Activated T-helper 17 cell treated with anti-CD3 and anti-CD28 coated beads, Interleukin-2, amount 50 U/mL, for 72 hours (primary cell): ENCODE measurements at places on chromosomes 11 and 22. TPM values are rescaled to one million over a fixed set of nuclear protein-coding genes. Genes with fewer than 3 reads are reported as not detected.
A peak's percentile ranks its signal among the peaks of the same experiment; 100 is the strongest.

Gene PRR5
- 19.9 TPM for total RNA-seq

Gene CPT1B
- 57.3 TPM for total RNA-seq

Gene ALX4
- not detected for total RNA-seq

Gene MRTFA
- total RNA-seq: 57.4 TPM

Gene MMP12
- not detected for total RNA-seq

Gene SCUBE1
- total RNA-seq: not detected

Gene CNTF
- 5.5 TPM for total RNA-seq

Gene GLYATL2
- total RNA-seq: not detected

DNA sequence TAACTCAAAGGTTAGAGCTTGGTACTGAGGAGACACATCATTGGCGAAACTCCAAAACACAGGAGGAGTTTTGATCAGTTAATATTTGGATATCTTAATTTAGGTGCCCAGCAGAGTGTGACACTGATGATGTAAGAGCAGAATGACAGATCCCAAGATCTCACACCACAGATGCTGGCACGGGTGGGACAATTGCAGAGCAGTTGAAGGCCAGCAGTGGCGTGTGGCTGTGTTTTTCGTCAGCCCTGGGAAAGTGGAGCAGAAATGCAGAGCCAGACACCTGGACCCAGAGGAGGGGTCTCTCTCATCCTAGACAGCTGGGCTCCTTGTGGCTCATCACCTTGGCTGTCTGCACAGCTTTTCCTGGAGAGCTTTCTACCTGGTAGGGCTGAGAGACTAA lies 59.7 kb upstream of the CTTN start:
- ATAC-seq: no peak

DNA sequence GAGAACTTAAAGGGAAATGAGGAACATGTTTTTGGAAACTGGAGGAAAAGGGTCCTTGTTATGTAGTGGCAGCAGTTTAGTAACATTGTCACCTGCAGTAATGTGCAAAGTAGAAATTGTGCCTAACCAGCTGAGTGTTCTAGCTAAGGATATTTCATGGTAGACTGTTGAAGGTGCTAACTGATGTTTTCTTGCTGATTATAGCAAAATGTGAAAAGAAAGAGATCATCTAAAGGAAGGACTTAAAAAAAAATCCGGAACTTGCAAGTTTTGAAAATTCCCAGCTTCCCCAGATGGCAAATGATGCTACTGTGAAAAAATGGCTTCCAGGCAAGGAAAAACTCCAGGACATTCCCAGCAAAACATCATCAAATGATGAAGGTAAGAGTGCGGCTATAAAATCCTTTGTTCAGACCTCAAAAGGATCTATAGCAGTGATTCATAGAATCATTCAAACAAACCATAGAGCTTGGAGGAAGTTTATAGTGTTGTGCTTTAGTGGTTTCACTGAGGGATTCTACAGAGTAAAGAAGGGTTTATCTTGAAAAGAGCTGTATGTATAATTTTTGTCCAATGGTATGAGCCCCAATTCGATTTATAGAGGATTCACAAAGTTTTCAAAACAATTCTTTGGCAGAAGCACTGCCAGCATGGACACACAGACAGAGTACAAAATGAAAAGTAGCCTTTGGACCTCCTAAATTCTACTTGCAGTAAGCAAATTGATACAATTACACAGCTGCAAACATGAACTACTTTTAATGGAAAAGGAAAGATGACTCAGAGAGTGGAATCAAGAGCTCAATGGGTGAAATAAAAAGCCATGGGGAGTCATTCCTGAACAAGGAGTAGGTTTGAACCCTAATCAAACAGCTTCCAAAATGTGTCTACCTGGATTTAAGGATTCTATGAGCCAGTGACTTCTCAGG lies 4.3 kb upstream of the TRIM44 start:
- no peak for ATAC-seq

GRCh38 chr11:45652781-45653180 lies 12.6 kb downstream of the CHST1 start:
- no peak for ATAC-seq

- no peak for ATAC-seq
Measured at GRCh38 chr11:104836691-104837090, 61.6 kb downstream of the CASP12 start.

- no peak for ATAC-seq
Measured at GRCh38 chr11:67442504-67443404, 522 bp downstream of the CORO1B start.

- ATAC-seq: no peak
Measured at GRCh38 chr11:44987506-44987905, 36.8 kb upstream of the TP53I11 start.

DNA sequence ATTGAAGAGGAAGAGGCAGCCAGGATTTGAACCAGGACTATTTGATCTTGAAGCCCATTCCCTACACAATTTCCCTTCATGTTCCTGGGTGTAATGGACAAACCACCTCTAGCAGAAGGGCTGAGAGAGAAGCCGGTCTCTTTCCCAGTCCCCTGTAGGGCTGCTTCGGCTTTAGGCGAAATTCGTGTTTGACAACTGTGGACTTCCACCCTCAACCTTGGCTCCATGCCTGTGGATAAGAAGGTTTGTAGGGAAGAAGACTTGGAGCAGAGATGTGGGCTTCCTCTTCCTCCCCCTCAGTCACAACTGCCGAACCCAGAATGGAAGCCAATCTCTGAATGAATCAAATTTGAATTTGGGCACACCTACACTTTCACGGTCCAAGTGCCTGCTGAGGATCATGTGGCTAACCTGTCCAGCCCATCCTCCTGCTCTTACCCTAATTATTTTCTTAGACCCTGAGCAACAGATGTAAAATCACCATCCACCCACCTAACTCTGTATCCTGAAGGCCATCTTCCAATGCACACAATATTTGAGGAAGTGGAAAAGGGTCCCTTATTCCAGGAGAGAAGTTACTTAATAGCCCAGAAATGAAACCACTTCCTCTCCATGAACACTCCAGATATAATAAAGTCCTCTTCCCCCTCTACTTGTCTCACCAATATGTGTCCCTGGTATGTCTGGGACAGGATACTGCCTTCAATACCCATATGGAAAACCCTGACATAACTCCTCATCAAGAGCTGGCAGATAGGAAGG lies 10.1 kb upstream of the SCN2B start:
- ATAC-seq: no peak

- ATAC-seq: no peak
Measured at GRCh38 chr11:57516061-57516443, 550 bp upstream of the SLC43A1 start.

DNA sequence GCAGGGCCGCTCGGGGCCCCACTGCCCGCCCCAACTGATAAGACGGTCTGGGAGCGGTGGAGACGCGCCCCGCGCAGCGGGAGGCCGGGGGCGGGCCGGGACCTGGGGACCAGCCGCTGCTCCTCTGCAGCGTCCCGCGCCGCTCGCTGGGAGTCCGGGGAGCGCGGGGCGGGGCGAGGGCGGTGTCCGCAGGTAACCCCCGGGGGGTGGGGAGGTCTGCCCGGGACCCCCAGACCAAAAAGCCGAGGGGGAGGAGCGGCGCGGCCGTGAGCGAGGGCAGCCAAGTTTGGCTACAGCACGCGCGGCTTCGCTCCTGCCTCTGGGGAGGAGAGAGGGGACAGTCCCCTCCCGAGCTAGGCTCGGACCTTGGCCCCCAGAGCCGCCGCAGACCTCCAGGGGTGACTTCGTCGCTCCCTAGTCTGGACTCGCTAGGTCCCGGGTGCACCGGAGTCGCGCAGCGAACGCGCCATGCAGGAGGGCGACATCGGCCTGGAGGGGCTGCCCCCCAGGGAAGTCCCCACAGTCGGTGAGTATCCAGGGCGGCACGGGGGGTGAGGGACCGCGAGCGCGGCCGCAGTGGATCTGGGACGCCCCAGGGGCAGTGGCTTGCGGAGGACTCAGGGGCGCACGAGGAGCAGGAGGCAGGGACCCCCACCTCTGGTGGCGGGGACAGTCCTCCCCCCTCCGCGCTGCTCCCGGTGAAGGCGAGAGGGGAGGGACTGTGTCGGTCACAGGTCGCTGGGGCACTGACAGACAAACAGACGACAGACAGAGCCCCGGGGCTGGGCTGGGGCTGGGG lies 92.3 kb upstream of the ANO1 start:
- no peak for ATAC-seq

DNA sequence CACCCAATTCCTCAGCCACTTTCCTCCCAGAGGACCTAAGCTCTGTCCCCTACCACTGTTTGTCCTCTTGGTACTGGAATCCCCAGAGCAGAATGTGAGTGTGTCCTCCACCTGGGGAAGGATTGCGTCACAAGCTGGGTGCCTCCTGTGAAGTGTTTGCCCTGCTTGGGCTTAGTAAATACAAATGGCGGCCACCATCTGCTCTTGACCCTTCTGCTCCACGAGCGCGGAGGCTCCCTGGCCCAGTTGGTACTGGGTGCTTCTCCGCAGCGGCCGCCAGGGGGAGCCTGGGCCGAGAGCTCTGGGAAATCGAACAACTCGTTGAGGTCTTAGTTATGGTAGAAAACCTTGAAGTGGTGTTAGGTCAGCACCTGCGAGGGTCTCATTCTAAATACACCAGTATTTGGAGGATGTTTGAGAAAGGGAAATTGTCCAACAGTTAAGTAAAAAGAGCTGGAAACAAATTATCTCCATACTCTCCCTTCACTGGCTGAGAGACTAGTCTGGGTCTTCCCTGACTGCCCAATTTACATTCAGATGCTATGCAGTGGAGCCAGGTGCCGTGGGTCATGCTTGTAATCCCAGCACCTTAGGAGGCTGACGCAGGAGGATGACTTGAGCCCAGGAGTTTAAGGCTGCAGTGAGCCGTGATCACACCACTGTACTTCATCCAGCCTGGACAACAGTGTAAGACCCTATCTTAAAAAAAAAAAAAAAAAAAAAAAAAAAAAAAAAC lies 74.6 kb upstream of the TEAD1 start:
- ATAC-seq: peak; percentile 49

DNA sequence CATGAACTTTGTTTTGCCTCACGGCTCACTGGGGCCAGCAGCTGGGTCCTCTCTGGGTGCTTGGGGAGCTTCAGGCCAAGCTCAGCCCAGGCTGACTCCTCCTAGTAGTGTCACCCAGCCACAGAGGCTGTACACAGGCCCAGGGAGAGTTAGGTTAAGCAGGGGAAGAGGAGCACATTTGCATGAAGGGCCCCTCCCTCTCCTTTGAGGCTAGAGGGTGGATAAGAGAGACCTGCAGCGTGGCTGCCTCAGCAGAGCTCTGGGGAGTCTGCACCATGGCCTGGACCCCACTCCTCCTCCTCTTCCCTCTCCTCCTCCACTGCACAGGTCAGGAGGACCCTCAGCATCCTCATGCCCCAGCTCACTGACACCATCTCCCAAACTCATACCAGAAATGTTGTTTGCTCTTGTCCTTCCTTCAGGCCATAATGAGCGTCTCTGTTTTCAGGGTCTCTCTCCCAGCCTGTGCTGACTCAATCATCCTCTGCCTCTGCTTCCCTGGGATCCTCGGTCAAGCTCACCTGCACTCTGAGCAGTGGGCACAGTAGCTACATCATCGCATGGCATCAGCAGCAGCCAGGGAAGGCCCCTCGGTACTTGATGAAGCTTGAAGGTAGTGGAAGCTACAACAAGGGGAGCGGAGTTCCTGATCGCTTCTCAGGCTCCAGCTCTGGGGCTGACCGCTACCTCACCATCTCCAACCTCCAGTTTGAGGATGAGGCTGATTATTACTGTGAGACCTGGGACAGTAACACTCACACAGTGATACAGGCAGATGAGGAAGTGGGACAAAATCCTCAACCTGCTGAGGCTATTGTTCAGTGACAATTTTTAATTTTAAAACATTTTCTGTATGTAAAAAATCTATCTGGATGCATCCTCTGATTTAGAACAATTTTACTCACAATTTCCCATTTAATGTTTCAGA lies 82.4 kb upstream of the VPREB1 start:
- no peak for ATAC-seq

DNA sequence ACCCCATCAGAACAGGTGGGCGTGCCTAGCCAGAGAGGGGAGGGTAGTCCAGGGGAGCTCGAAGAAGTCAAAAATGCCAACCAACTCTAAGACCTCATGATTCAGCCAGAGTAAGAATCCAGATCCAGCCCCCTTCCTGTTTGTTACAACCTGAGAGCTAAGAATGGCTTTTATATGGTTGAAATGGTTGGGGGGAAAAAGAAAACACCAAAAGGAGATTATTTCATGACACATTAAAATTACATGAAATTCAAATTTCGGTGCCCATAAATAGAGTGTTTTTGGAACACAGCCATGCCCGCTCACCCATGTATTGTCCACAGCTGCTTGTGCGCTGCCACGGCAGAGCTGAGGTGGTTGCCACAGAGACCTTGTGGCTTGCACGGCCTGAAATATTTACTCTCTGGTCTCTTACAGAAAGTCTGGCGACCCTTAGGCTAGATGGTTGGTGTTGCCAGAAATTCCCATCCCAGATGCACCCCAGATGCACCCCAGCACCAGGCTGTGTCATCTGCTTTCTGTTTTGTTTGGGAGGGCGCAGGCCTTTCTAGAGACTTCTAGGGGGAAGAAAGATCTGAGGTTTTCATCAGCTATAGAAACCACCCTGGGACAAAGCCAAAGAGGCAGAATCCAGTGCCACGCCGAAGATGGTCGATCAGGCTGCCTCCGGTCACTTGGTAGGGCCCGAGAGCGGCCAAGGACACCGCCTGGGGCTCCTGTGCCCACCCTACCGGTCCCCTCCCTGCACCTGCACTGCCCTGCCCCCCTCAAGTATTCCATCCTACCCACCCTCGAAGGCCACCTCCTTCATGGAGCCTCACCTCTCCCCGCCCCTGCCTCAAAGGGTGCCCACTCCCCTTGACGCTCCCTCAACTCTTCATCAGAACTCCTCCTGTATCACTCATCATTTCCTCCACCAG lies 80.2 kb downstream of the DSCAML1 start:
- no peak for ATAC-seq

DNA sequence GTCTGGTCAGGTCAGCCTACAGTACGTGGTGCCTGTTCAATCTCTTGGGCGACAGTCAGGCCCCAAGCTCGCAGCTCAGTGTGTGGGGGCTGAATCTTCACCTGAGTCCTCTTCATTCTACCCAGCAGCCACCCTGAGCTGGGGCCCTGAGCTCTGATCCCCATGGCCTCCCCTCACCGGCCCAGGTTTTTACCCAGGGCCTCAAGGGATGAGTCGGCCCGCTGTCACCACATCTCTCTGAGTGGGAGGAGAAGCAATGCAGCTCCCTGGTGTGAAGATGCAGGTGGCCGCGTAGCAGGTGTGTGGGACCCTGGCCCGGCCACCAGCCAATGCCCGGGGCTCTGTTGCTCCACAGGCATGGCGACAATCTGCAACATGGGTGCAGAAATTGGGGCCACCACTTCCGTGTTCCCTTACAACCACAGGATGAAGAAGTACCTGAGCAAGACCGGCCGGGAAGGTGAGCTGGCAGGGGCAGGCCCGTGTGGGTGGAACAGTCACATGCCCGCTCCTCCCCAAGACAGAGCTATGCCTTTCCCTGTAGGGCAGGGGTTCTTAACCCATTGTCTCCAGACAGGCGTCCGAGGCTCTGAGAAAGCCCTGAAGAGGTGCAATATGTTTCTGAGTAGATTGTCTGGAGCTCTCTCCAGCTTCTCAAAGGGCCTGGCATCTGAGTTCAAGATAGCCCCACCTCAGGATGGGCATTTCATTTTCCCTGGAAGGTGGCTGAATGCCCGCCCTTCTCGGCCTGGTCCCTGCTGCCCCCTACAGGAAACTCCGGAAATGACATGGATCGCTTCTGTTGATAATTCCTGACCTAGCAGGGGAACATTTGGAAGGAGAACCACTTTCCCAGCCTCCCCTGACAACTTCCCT lies 26.9 kb downstream of the POLR3H start:
- ATAC-seq: peak; percentile 59
